ENCODE measurements at places on chromosomes 11 and 22.

DNA sequence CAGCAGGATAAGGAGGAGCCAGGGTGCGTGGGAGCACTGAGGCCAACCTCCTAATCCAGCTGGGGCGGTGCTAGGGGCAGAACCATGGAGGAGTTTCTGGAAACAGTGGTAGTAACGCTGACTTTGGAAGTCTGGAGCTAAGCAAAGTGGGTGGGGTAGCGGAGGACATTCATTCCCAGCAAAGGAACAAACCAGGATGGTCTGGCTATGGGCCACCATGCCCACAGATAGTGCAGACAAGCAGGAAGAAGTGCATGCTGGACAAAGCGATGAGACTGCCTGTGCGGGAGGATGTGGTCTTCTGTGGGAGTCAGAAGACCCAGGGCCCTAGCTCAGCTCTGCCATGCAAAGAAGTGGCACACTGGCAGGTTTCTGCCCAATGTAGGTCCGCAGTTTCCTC is 71.6 kb upstream of the CSNK2A3 start:
- DNase-seq = no peak

- DNase-seq = peak; percentile 82
Measured at GRCh38 chr22:20530368-20531153, 23.2 kb downstream of the MED15 start.

DNA sequence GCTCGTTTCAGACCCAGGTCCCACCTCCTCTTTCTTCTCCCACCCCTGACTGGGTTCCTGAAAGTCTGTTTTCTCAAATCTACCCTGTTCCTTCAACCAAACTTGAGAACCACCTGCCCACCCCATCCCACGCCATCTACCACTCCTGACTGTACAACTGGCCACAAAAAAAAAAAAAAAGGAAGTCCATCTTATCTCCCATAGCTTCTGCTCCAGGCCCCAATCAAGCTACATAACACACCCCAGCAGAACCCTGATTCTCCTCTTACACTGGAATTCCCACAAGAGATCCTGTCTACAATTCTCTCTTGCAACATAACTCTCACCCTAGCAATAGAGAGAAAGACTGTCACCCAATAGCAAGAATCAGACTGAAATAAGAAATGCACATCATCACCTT is 39.2 kb upstream of the CHST1 start:
- no peak for DNase-seq

DNA sequence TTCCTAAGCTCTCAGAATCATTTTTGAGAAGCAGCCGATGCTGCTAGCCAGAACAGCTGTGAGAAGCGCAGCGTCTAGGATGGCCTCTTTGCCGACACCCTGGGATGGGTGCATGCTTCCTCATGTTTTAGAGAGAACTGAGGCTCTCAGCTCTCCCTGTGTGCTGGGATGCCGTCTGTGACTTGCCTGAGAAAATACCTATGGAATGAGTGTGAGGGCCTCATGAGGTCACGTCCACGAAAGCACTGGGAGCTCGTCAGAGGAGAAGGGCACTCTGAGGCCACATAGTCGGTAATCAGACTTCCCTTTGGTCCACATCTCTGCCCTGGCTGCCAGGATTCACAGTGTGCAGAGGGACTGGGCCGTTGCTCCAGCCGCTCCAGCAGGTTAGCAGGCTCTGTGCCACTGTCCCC is 54.7 kb downstream of the MICAL3 start:
- peak; percentile 98 for DNase-seq

DNA sequence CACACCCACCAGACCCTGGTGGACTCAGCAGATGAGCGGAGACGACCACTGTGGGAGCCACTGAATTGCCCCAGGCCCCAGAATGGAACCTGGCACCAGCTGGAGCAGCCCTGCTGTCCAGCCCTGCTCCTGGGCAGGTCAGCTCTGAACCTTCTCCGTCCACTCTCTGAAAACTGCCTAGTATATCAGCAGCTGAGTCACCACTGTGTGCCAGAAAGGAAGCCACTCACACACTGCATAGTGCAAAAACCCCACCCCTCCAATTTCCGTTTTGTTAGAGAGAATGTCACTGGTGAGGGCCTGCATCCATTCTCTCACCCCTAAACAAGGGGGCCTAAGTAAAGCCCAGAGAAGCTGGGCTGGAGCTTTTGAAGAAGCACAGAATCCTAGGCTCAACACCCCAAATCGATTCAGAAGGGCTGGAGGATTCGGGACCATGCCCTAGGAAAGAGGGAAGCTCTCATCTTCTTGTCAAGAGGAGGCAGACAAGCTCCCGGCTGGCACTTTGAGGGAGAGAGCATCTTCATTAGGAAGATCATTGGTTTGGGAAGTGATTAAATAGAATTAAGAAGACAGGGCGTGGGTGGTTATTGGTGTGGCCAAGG is 44.5 kb downstream of the GALNT18 start:
- DNase-seq = peak; percentile 33

GRCh38 chr11:117010808-117011540 is 87.3 kb downstream of the SIK3 start:
- DNase-seq = peak; percentile 81

DNA sequence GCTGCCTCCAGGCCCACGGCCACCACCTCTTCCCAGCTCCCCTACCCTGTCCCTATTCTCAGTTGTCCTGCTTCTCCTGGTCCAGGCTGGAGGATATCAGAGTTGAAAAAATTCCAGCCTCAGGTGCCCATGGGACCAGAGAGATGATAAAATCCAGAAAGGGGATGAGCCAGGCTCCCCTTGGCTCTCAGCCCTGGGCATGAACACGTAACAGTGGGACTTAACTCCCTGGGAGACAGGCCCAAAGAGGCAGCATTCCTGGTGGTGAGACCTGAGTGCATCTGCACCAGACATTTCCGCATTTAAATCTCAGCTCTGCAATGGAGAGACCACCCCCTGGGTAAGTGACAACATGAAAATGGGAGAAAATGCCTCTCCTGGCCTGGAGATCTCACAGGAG is 10.4 kb upstream of the SLC39A13 start:
- no peak for DNase-seq

DNA sequence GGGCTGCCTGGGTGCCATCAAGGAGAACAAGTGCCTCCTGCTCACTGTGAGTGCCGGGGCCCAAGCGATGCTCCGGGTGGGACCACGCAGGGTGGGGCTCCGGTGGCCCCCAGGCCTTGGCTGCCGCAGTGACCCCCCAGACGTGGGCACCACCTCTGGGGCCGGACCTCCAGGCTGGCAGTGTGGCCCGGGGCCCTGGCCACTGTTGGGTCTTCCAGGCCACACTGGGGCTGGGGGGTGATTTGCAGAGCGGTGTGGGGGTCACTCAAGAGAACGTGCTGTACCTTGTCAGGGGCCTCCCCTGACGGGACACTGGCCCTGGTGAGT is 20.0 kb downstream of the TSPAN4 start:
- no peak for DNase-seq

DNA sequence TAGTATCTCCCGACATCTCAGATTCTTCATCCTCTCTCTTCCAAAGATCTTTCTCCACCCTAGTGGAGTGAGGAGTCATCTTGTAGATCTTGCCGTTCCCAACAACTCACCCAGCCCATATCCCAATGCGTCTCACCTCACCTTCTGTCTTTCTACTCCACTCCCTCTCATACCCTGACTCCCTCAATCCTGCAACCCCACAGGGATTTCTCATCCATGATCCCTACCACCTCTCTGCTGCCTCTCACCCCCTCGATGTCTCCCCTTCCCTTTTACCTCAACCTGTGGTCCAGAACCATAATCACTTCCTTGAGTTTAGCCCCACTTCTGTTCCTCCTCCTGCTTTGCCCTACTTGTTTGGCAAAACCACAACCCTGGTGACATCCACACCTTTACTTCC is 41.7 kb downstream of the OTOG start:
- no peak for DNase-seq

GRCh38 chr22:41888627-41889200 is 26.2 kb downstream of the SHISA8 start:
- DNase-seq = no peak

GRCh38 chr11:1203505-1204271 is 19.2 kb upstream of the MUC5B start:
- no peak for DNase-seq

DNA sequence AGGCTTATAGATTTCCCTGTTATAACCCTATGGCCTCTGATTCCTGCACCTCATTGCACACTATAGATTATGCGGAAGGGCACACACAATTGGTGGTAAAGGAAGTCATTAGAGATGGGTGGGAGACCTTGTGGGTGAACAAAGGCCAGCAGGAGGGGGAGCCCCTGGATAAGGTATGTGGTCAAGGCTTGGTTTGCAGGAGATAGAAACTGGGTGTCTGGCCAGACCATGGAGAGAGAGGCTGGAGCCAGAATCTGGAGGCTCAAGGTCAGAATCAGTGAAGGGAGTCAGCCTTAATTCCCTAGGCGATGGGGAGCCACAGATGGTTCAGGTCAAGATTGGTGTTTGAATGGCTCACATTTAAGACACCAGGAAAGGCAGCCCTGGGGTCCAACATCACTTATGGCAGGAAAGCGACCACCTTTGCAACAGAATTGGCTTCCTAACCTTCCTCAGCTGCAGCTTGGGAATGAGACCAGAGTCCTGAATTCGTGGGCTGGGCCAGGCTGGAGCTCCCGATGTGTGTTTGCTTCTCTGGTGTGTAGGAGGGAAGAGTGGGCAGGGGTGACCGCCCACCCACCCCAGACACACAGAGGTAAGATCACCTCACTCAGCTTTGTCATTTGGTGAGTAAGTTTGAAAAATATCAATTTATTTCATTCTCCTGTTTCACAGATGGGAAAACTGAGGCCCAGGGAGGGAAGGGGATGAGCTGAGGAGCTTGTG is 22.7 kb upstream of the SCUBE1 start:
- no peak for DNase-seq

DNA sequence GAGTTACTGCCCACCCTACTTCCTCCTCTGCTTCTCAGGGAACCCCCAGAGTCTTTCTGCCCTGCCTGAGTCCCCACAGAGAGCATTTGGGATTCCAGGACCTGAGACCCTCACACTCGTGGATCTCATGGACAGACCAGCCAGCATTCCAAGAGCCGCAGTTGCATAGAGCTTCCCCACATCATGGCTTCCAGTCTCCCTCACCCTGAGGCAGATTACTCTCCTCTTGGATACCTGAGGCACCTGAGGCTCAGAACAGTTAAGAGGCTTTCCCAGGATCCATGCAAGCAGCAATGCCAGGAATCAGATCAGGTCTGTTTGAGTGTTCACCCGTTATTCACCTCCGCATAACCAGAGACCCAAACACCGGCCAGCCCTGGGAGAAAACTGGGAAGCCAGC is 102.2 kb downstream of the TRIM29 start:
- DNase-seq = no peak

GRCh38 chr11:26244207-26244606 is 87.7 kb upstream of the ANO3 start:
- DNase-seq = no peak

- DNase-seq = no peak
Measured at GRCh38 chr11:87325490-87325872, 287.7 kb downstream of the TMEM135 start.

DNA sequence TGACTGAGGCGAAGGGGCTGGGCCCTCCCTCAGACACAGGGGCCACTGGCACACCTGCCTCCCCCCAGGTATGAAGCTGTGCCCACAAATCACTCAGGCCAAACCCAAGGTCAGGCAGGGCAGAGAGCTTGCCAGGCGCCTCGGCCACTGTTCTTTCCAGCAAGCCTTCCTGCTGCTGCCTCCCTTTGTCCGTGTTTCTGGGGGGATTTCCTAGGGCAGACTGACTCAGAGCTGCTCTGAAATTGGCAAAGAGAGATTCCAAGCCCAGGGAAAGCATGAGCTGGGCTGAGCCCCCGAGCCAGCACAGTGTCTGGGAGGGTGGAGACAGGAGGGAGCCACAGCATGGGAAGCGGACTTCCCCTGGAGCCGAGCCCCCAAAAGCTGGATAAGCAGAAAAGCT is 33.2 kb downstream of the PPP2R1B start:
- peak; percentile 76 for DNase-seq

DNA sequence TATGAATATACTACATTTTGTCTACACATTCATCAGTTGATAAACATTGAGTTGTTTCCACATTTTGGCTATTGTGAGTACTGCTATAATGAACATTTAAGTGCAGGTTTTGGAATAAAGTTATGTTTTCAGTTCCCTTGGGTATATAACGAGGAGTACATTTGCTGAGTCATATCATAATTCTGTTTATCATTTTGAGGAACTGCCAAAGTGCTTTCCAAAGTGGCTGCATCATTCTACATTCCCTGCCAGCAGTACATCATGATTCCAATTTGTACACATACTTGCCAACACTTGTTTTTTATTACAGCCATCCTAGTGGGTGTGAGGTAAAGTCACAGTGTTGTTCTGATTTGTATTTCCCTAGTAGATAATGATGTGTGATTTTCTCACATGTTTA is 1458.6 kb upstream of the TENM4 start:
- DNase-seq = peak; percentile 53

GRCh38 chr11:2134022-2135010 is 4.9 kb downstream of the IGF2 start:
- no peak for DNase-seq

- DNase-seq = no peak
Measured at GRCh38 chr11:103602840-103603239, 433.6 kb upstream of the DDI1 start.

DNA sequence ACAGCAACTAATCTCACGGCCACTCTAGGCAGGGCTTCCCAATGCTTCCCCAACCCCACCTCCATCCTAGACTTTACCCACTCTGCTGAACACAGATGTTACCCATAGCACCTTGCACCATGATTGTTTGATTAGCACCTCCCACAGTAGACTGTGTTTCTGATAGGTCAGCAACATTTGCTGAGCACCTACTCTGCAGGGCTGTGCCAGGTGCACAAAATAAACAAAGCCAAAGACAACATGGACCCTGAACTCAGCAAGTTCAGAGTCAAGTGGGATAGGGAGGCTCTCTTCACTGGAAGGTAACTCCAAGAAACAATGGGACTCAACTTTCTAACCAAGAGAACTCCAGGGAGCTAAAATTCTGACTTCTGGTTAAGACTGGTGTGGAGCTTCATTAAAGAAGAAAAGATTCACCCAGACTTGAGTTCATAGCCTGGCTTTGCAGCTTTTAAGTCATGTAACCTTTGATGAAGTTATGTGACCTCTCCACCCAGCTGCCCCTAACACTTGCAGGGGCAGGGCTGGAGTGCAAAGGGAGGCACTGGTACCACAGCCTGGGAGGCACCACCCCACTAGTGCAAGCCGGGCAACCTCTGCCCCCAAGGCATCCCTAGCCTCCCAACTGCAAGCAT is 6.7 kb upstream of the RTN4RL2 start:
- no peak for DNase-seq

- no peak for DNase-seq
Measured at GRCh38 chr22:17104336-17104935, 16.7 kb downstream of the TMEM121B start.

DNA sequence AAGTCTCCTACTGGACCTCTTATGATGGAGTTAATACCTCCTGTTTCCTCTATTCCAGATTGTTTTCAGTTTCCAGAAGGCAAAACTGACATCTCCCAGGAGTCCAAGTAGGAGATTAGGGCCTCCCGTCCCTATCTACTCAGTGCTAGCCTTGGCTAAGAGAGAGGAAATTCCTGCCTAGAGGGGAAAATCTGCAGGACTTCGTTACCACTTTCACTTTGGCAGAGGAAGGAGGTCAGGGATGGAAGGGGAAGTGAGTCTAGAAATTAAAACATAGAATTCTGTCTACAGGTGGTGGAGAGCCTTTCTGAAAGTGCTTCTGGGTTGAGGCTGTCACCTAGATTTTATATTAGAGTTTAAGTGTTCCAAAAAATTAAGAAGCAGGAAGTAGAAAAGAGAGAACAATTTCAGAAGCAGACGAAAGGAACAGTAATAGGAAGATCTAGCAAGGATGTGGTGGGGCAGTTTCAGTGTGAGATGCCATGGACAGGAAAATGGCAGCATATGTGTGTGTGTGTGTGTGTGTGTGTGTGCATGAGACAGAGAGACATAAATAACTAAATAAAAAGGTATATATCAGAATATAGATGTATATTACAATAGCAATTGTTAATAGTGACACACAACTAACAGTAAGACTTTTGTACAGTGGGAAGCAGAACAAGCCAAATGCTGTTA is 2.4 kb upstream of the TRIM68 start:
- DNase-seq = no peak

Measured in brain microvascular endothelial cell (primary cell).